DMS 273 treated with DMSO at 0.1 percent for 48 hours (cell line): ENCODE measurements at places on chromosomes 12 and 14.

- DNase-seq, result no peak
Measured at GRCh38 chr14:103740991-103741689, 25.5 kb downstream of the ZFYVE21 start.

- no peak for DNase-seq
Measured at GRCh38 chr12:109573914-109574244, 285 bp downstream of the MVK start.

DNA sequence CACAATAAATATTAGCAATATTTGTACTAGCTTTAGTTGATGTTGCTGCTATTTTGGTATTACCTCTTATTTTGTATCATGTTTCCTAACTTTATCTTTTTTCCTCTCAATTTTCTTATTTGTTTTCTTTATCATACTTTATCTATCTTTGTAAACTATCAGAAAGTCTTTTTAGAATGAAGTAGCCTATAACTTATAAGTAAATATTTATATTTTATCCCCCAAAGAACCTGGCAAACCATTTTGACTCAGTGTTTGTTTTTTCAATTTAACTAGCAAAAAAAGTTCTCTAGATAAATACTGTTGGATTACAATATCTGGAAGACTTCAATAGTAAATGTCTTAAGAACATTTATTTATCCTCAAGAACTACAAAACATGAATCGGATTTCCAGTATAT is 135.7 kb upstream of the PDZRN4 start:
- DNase-seq, result no peak

DNA sequence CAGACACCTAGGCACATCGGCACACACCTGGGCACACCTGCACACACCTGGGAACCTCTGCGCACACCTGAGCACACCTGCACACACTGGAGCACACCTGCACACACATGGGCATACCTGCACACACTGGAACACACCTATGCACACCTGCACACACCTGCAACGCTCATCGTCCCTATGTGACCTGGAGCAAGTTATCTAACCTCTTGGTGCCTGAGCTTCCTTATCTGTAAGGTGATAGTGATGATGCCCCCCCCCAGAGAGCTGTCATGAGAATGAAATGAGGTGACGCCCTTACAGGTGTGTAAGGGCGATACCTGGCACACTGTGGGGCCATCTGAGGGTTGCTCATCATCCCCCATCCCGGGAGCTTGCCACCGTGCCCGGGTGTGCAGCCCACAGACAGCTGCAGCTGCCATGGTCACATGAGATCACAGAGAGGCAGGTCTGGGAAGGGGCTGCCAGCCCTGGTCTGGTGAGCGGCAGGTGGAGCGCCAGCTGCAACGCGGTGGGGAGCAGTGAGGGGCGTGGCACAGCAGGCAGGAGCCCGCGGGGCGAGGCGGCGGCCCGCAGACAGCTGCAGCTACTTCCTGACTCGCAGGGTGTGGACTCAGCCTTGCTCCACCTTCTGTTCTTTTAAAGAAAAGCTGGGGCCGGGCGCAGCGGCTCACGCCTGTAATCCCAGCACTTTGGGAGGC is 59.9 kb upstream of the FBRSL1 start:
- peak; percentile 88 for DNase-seq

DNA sequence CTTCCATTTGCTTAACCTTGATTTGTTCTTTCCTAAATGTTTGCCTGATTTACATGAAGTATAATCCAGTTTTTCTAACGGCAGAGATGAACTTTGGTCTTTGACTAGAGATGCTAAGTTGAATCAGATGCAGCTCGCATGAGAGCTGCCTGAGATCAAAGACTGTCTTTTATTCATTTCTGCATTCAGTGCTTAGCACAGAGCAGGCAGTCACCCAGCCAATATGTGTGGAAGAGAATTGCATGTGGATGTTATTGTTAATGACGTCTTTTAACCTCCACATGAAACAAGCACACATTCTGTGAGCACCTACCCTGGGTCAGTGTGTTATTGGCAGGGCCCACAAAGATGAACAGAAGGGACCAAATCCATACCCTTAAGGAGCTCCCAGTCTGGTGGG is 99.2 kb downstream of the SLC5A8 start:
- no peak for DNase-seq

- DNase-seq, result no peak
Measured at GRCh38 chr14:101398011-101398410, 163.3 kb upstream of the DIO3 start.

DNA sequence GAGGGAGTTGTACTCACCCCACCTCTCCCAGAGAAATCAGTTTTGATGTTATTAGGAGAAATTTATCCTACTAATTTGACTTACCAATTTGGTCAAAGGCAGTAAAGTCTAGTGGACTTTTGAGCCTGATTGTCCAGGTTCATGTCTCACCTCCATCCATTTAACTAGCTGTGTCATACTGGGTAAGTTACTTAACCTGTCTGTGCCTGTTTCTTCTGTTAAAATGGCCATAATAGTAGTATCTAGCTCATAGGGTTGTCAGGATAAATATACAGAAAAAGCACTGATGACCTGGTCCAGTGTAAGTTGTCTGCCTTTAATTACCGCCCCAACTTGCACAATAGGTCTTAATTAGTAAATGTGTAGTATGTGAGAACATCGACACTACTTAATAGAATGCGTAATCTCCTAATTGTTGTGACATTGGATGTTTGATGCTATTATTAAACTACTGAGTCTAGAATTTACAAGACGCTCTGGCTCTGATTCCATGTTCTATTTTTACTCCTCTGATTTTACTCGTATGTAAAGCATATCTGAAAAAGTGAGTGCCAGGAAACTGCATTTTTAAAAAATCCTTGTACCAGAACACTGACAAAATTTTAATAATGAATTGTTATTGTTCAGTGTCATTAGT is 1.5 kb downstream of the RAB21 start:
- no peak for DNase-seq

GRCh38 chr12:45284096-45284901 is 68.4 kb downstream of the ANO6 start:
- peak; percentile 72 for DNase-seq

DNA sequence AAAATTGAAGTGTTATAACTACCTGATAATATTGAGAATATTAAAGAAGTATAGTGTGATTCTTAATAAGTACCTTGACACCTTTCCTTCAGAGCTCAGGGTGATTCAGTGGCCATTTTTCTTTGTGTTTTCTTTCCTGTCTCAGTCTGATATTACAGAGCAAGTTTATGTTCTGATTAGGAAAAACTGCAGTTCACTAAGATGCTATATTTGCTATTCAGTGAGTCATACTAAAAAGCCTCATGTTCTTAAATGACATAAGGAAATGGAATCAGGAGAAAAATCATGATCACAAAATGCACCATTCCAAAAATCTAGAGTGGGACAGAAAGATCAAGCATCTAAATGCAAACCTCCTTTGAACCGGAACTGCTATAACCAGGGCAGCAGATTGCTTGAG is 390.6 kb upstream of the ATP2B1 start:
- no peak for DNase-seq

GRCh38 chr14:96653597-96653996 is 143.6 kb upstream of the VRK1 start:
- no peak for DNase-seq

DNA sequence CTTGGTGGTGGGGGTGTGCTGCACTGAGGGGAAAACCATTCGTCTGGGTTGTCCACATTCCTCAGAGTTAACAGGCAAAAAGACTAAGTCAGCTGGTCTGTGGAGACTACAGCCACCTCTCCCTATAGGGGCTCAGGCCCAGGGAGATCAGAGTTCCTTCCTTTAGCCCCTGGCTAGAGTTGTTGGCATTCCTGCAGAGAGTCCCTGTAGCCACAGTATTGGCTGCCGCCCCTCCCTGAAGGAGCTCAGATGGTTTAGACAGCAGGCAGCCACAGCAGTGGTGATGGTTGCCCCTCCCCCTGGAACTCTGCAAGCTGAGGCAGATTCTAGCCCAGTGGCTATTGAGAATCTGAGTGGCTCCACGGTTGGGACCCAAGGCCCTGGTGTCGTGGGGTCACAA is 1072.5 kb upstream of the ATXN7L3B start:
- DNase-seq, result no peak

DNA sequence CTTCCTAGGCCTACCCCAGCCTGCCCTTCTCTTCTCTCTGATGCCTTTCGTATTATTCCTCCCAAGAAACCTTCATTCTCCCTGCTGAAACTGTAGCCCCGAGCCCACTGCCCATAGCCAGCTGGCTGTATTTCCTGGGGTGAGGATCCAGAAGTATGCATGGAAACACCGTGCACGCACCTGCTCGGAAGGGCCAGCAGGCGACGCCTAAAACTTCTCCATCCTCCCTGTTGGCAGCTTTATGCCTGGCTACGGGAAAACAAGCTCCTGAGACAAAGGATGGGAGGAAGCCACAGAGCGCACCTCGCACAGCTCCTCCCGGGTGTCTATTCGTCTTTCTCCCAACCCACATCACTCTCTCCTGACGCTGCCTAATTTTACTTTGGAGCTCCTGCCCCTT is 69.0 kb upstream of the CAPRIN2 start:
- DNase-seq, result no peak

DNA sequence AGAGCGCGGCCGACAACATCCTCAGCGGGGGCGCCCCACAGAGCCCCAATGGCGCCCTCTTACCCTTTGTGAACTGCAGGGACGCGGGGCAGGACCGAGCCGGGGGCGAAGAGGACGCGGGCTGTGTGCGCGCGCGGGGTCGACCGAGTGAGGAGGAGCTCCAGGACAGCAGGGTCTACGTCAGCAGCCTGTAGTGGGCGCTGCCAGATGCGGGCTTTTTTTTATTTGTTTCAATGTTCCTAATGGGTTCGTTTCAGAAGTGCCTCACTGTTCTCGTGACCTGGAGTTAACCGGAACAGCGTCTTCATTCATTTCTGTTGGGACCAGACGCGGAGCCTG is 103.8 kb upstream of the FKBP4 start:
- peak; percentile 7 for DNase-seq

DNA sequence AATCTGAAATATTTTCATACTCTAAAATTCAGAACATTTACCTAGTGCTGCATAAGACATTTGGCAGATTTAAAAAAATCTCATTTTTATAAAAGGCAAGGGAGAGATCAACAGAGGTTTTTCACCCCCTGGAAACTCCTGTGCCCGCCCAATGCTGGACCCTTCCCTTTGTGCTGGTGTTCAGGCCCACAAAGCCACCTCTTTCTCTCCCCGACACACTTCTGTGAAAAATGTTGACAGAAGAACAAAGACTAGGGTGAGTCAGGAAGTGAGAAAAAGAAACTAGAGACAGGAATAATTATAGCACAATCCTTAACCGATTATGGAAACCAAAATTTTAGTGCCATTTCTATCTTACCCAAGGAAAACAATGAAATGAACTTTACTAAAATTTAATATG is 197.7 kb upstream of the STXBP6 start:
- DNase-seq, result no peak

- no peak for DNase-seq
Measured at GRCh38 chr12:45977620-45978019, 12.8 kb downstream of the SCAF11 start.

- no peak for DNase-seq
Measured at GRCh38 chr12:88338486-88338885, 196.4 kb downstream of the TMTC3 start.

DNA sequence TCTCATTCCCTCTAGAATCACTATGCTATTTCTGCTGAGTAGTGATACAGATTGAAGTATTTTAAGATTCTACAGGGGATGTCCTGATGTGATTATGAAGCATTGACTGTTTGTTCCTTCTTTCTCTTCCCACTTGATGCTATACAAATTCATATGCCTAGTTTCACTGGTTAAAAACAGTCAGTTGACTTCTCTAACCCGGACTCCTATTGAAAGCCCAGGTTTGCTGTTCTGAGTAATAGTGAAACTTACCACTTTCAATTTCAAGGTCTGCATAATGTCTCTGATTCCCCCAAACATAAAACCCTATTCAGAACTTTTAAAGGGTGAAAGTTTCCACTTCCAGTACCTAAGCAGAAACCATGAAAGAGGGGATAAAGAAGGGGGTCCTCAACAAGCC is 117.7 kb upstream of the RPL10L start:
- DNase-seq, result no peak

GRCh38 chr14:99199846-99200653 is 71.9 kb downstream of the BCL11B start:
- DNase-seq, result peak; percentile 40

DNA sequence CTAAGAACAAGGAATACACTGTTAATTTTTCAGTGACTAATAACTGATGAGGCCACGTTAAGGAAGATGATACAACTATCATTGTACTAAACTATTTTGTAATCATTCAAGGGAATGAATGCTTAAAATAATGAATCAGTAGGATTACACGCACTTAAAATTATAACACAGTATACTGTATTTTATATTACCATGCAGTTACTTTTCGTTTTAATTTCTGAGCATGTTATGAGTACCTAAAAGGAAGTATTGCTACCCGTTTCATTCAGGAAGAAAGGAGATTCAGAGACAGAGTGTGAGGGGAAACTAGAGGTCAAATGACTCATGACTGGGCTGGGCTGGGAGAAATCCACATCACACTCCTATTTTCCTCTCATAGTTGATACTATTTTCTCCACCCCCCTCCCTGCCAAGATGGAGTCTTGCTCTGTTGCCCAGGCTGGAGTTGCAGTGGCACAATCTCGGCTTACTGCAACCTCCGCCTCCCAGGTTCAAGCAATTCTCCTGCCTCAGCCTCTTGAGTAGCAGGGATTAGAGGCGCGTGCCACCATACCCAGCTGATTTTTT is 202.0 kb downstream of the PPM1H start:
- DNase-seq, result no peak

DNA sequence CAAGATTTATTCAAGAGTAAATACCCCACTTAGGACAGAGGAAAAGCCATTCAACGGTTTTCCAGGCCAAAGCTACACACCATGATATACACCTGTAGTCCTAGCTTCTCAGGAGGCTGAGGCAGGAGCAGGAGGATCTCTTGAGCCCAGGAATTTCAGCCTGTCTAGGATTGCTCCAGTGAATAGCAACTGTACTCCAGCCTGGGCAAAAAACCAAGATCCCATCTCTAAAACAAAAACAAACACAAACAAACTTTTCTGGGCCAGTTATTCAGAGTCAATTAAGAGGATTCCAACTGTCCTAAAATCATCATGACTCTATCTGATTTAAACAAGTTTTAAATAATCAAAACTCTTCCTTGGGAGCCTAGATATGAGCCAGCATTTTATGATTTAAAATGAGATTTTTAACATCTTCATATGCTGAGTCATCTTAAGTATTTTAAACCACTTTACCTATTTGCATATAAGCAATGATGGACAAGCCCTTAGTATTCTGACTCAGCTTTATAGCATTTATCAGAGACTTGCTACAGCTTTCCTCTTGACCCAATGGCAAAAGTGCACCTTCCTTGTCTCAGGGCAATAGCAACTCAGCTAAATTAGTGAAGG is 77.1 kb downstream of the KCNMB4 start:
- no peak for DNase-seq

DNA sequence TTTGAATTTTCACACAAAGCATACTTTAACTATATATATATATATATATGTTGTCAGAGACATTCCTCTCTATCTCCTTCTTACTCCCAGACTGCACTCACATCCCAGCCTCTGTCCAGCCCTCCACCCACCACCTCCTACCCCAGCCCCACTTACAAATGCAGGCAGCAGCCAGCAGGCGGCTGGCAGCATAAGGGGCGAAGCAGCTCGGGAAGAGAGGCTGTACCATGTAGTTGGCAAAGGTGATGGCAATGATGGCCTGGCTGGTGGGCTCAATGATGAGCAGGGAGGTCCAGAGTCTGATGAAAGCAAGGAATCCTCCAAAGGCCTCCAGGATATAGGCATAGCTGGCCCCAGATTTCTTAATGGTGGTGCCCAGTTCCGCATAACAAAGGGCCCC is 2.5 kb downstream of the SLC7A7 start:
- DNase-seq, result no peak

GRCh38 chr12:53949631-53950436 is 4.9 kb upstream of the HOXC12 start:
- DNase-seq, result no peak

GRCh38 chr14:40058901-40059897 is 627.0 kb upstream of the FBXO33 start:
- DNase-seq, result no peak
